ENCODE measurements at places on chromosomes 12 and 14. TPM values are rescaled to one million over a fixed set of nuclear protein-coding genes. Genes with fewer than 3 reads are reported as not detected.
A peak's percentile ranks its signal among the peaks of the same experiment; 100 is the strongest.

The FBXO34 gene
- 15.1 TPM for total RNA-seq

The TPPP2 gene
- total RNA-seq, result not detected

The FAM177A1 gene
- 35.9 TPM for total RNA-seq

The PROX2 gene
- 1.5 TPM for total RNA-seq

The SNAPC1 gene
- total RNA-seq, result 9.2 TPM

The LRFN5 gene
- not detected for total RNA-seq

The SYNDIG1L gene
- not detected for total RNA-seq

The FSCB gene
- total RNA-seq, result not detected

The PAPLN gene
- 0.36 TPM for total RNA-seq

The NRXN3 gene
- not detected for total RNA-seq

The OTUB2 gene
- total RNA-seq, result 0.48 TPM

DNA sequence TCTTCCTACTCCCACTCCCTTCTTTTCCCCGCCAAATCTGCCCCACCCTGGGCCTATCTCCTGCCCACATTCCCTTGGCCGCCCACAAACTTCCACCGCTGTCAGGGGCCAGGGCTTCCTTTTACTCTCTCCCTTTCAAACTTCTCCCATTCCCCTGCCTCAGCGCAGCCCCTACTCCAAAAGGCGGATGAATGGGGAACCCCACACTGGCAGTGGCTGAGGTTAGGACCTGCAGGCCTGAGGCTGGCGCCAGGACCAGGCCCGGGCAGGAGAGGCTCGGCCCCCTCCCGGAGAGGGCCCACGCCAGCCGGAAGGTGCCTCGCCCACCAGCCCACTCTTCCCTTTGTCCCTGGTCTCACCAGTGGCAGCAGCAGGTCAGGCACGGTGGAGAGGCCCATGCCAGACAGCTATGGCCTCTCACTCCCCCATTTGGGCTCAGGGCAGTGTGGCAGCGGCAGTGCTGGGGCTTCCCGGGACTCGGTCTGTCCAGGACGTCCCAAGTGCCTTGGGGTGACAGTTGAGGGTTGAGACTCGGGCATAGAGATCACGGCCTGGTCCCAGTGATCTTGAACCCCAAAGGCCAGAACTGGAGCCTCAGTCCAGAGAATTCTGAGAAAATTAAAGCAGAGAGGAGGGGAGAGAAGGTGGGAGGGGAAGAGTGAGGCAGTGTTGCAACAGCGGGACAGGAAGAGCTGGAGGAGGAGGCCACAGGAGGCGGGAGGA lies at the start of gene TNFRSF1A:
Gene TNFRSF1A (minus strand): TSS at position 660 of the 723 bp plus-strand sequence. CDS start 262 bp downstream, at position 398.
- peak; percentile 48 for DNase-seq

GRCh38 chr14:67641480-67641879 lies 21.8 kb downstream of the ARG2 start:
- no peak for DNase-seq

DNA sequence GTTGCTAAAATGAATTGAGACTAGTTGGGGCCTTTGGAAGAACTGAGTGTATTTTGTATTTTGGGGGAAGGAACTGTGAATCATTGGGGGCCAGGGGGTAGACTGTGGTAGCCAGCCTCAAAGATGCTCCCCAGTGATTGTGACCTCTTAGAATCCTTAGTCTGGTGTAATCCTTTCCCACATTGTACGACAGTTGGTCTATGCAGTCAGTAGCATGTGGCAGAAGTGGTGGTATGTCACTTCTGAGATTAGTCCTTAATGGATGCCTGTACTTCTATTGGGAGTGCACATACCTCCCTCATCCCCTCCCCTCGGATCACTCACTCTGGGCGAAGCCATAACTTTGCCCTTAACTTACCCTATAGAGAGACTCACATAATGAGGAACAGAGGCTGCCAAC lies 48.0 kb downstream of the USP15 start:
- DNase-seq, result no peak

DNA sequence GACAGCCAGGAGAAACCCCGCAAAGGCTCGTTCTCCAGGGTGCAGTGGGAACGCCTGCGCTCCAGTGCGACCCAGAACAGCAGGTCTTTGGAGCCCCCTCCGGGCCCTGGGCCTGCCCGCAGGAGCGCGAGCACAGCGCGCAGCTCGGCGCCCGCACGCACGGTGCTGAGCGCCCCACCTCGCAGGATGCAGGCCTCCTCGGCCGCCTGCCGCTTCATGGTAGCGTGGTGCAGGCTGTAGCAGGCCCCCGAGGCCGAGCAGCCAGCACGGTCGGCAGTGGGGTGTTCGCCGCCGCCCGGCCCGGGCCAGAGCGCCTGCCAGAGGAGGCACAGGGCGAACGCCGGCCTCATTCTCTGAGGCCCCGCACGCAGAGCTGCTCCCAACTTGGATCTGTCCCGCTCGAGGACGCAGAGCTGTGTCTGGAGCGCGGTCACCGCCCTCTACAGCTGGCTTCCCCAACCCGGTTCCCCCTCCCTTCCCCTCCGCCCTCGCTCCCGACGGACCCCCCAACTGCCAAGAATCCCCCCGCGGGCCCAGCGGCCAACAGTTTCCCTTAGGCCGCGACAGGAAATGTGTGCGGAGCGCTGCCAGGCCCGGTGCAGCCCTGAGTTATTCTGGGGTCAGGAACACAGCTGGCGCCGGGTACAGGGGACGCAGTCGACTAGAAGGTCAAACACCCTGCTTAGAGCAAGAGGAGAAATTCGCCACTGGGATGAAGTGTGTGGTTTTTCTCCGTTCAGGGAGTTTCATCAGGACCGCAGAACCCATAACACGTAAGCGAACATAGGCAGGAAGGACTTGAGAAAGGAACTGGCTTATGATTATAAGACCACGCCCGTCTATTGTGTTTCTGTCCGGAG lies at the start of gene CLEC14A:
Gene CLEC14A (minus strand): TSS at position 421 of the 860 bp plus-strand sequence. CDS start 71 bp downstream, at position 350.
- peak; percentile 6 for DNase-seq

DNA sequence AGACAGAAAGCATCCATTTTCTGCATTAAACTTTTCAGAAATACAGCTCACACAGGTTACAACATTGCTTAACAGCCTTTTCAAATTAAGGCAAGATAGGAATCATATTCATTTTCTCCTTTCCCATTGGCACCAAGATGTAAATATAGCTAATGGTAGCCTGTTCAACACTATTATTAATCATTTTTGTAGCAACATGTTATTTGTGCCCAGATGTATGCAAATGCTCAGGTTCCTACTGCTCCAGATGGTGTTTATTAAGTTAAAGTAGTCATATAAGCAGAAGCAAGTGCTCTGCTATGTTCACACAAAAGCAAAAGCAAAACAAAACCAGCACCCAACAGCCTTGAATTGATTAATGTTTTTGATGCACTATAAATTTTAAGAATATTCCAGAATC lies 1110.6 kb downstream of the SLC6A15 start:
- no peak for DNase-seq

DNA sequence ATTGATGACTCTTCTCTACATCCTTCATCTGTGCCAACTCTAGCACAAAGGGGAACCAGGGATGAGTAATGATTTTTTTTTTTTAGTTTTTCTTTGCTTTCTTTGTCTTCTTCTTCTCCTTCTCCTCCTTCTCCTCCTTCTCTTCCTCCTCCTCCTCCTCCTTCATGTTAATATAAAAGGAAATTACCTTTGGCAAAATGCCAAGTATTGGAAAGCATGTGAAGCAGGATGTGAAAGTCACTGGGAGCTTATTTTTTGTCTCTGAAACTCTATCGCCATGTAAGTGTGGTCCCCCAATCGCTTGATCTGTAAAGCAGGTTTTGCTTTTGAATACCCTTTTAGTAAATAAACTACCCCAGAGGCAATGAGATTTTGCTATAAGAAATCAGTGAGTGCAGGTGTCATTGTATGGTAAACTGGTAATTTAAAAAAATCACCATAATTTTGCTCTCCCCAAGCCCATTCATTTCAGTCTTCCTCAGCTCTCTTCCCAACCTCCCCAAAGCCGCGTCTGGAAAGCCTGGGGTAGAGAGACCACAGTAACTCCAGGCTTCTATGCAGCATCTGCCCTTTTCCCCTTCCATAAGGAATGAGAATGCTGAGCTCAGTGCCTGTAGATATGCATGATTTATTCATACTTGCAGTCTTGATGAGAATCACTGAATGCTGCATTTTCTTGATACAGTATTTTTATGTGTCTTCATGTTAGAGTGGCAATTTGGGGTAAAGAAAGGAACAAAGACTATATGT lies 388.7 kb downstream of the TMEM117 start:
- no peak for DNase-seq

DNA sequence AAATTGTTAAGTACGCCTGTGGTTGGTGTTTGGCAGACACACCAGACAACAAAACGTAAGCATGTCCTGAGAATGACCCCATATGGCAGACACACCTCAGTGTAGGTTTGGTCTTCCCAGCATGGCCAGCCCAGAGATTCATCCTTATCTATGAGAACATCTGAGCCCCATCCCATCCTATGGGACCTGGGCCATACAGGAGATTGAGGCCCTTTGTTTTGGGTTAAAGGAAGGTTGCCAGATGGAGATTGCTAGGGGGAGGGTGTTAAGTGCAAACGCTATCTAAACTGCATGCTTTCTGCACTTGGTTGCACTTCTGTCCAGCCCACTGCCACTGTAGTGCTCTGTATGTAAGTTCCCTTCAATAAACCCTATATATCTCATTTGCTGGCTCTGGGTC lies 4.1 kb upstream of the PCNX4 start:
- no peak for DNase-seq

GRCh38 chr12:57993030-57993429 lies 51.7 kb downstream of the ATP23 start:
- DNase-seq, result no peak

DNA sequence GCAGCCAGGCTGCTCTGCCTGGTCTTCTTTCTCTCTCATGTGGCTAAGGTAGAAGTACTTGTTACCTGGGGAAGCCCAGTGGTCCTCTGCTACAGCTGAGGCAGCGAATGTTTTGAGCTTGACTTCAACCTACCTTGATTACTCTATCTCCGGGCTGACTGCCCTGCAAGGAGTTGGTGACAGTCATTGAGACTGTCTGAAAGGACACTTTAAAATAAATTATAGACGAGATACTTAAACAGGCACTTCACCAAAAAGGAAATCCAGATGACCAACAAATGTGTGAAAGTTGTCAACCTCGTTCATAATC lies 474 bp upstream of the CIT start:
- DNase-seq, result no peak

- peak; percentile 77 for DNase-seq
These were observed 103.8 kb upstream of the FKBP4 start for GRCh38 chr12:2691006-2691344.

DNA sequence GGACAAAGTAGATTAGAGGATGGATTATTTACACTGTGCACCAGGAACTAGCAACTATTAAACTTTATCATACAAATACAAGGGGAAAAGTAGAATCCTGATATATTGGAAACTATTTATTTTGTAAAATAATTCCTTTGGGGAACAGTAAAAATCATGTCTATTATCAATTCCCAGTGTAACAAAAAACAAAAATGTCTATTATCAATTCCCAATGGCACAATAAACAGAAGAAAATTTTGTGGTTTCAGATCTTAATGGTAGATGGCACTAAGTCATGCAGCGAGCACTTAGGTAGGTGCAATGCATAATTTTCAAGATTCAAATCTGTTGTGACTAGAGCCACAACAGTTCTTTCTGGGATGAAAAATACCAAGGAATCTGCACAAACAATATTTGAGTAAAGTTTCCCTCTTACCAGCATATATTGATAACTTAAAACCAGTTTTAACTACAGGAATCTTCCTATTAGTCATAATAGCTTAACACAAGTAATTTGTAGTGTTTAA lies 13.7 kb downstream of the CFL2 start:
- DNase-seq, result no peak

- DNase-seq, result no peak
These were observed 356.0 kb downstream of the NAV3 start for GRCh38 chr12:78186670-78187069.

GRCh38 chr12:121061831-121062230 lies 22.8 kb upstream of the OASL start:
- DNase-seq, result no peak

DNA sequence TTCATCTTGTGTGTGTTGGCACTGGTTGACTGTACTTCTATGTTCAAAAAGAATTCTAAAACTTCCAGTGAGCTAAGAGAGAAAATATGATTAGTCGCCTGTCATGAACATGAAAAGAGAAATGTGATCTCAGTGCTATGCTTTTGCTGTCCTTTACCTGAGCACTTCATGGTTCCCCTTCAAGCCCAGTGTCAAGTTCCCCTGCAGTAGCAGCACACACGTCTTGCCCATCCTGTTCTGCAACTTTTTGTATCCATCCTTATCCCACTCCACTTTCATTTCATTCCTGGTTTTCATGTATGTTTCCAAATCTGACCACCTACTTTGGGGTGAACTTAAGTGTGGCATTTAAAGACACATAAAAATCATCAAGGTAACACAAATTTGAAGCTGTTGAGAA lies 848.0 kb upstream of the USP15 start:
- DNase-seq, result no peak

GRCh38 chr14:64927031-64927430 lies 12.8 kb downstream of the CHURC1 start:
- DNase-seq, result no peak

GRCh38 chr14:45034730-45035129 lies 49.2 kb upstream of the PRPF39 start:
- no peak for DNase-seq

- no peak for DNase-seq
These were observed 62.4 kb upstream of the PSMA6 start for GRCh38 chr14:35229792-35230089.

DNA sequence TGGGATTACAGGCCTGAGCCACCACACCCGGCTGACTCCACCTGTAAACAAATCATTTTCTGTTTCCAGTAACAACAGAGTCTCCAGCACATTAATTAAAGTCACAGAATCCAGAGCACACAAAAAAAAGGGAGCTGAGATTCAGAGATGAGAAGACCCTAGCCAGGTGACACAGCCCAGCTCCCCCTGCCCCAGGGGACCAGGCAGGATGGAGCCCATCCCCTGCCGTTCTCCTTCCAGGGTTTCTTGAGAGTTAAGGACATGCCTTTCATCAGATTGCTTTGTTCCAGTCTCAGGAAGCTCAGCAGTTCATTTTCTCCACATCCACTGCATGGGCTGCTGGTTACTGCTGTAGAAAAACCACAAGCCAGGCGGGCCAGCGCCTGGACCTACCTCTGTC lies 81.2 kb downstream of the RIMBP2 start:
- no peak for DNase-seq

GRCh38 chr14:65373671-65374039 lies 38.9 kb upstream of the FUT8 start:
- no peak for DNase-seq

DNA sequence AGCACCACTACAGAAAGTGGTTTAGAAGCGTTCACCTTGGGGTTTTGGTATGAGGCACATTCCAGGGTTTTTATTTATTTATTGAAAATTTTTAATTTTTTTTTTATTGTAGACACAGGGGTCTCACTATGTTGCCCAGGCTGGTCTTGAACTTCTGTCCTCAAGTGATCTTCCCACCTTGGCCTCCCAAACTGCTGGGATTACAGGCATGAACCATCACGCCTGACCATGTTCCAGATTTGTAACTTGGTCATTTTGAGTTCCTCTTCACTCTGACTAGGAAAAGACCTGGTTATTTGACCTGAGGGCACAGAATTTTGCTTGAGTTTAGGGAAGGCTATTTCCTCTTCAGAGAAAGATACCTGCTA lies 3.1 kb downstream of the MLEC start:
- no peak for DNase-seq

DNA sequence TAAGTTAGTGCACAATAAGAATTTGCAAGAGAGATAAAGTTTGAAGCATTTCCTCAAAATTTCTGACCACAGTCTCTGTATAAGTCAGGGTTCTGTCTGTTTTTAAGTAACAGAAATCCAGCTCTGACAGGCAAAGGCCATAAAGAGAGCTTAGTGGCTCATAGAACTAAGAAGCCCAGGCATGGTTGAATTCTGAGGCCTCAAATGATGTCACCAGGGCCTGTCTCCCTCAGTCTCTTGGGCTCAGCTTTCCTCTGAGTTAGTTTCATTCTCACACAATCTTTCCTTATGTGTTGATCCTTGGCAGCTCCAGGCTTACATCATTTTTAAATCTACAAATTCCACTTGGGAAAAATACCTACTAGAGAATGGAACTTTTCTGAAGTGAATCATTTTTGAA lies 173.4 kb upstream of the ATP2B1 start:
- DNase-seq, result no peak
